ENCODE measurements at places on chromosomes 6 and 20.

DNA sequence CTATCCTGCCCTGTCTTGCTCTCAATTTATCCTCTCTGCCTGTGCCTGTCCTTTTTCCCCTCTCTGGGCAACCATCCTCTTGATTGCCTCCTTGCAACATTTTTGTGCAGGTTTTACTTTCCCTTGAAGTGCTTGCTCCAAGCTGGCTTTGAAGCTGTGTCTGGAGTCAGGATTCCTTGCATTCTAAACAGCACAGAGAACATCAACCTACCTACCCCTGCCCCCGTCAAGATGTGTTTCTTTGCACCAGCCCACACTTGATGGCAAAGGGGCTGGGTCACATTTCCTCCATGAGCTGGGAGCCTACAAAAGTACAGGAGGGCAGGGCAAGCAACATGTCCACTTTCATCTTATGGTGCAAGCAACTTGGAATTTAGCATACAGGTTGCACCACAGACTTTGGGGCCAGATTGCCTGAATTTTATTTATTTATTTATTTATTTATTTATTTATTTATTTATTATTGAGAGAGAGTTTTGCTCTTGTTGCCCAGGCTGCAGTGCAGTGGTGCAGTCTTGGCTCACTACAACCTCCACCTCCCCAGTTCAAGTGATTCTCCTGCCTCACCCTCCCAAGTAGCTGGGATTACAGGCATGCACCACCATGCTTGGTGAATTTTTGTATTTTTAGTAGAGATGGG is 206.3 kb downstream of the COL19A1 start:
- DNase-seq, result no peak

DNA sequence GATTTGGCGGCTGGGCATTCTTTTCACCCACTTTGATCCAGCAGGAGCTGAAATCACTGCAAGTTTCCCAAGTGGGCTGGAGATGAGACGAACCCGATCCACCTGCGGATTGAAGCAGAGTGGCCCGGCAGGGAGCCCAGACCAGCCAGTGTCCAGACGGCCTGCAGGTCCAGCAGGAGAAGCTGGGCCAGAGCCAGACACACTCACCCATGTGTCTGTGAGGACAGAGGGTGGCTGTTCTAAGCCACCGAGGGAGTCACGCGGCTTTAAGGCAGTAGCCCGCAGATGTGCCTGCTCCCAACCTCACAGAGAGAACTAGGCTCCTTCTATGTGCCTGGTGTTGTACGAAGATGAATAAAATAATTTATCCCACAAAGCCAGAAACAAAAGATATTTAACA is 200.7 kb downstream of the WDR27 start:
- no peak for DNase-seq

GRCh38 chr6:27674882-27675281 is 202.0 kb upstream of the ZNF184 start:
- no peak for DNase-seq

DNA sequence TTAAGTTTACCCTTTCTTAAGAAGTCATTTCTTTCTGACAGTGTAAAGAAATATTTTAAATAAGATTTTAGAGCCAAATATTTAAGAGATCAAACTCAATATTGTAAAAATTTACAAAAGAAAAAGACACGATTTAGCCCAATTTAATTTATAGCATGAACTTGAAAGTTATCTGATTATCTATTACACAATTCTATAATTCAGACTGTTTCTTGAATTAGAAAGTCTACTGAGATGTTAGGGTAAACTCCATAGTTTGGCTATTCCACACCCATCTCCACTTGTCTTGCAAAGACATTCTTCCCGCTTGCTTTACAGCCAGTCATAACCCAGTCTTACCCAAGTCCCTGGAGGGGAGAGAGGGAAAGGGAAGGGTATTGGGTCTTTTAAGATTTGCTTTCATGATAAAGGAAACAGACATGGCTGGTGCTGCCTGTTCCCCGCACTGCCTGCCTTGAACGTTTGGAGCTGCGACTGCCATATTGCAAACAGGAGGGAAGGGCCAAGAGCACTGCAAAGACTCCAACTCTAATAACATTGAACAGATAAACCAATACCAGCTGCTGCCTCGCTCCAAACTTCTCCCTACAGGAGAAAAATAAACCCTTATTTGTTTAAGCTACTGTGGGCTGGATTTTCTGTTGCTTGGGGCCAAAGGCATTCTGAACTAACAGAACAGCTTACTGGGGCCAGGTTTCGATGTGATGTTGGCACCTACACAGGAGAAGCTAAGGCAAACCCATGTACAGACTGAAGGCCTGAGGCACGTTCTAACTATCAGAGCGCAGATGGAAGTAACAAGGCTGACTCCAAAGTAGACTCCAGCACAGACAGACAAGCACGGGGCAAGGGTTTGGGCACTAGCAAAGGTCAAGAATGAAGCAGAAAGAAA is 552.3 kb upstream of the JARID2 start:
- no peak for DNase-seq

- DNase-seq, result no peak
Measured at GRCh38 chr6:16496210-16496609, 257.8 kb downstream of the GMPR start.

DNA sequence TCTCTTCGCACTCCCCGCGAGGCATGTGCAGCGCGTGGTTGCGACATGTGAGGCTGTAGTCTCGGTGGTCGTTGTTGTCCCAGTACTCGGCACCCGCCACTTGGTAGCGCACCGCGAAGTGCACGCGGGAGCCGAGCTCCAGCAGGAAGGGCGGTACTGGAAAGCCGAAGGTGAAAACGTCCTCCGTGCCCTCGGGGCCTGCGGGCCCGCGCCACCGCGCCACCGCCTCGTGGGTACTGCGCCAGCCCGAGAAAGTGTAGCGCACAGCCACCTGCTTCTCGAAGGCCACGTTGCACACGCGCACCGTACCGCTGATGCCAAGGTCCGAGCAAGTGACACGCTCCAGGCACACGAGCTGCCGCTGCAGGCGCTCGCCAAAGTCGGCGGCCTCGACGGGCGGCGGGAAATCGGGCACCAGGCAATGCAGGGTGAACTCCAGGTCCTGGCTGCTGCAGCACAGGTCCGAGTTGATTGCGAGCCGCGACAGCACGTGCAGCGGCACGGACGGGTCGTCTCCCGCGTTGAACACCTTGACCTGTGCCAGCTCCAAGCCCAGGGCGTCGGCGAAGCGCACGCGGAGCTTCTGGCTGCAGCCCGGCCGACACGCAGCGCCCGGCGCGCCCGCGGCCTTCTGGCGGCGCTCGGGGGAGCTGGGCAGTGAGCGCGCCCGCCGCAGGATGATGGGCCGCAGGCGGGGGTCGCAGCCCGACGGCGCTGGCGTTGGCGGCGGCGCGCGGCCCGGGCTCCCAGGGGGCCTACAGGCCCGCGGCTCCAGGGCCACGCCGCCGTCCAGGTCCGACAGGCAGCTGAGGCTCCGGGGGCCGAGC is 840 bp downstream of the PPP1R3D start:
- DNase-seq, result no peak

- DNase-seq, result no peak
Measured at GRCh38 chr6:83352424-83353061, 78.3 kb downstream of the ME1 start.

GRCh38 chr6:70663881-70664466 is 3.7 kb upstream of the SMAP1 start:
- DNase-seq, result no peak

- DNase-seq, result peak; percentile 43
Measured at GRCh38 chr20:8721098-8721497, 347.8 kb upstream of the PLCB4 start.

- DNase-seq, result no peak
Measured at GRCh38 chr20:58567437-58567836, 52.2 kb upstream of the APCDD1L start.

GRCh38 chr6:113320653-113321052 is 536.5 kb upstream of the MARCKS start:
- no peak for DNase-seq

DNA sequence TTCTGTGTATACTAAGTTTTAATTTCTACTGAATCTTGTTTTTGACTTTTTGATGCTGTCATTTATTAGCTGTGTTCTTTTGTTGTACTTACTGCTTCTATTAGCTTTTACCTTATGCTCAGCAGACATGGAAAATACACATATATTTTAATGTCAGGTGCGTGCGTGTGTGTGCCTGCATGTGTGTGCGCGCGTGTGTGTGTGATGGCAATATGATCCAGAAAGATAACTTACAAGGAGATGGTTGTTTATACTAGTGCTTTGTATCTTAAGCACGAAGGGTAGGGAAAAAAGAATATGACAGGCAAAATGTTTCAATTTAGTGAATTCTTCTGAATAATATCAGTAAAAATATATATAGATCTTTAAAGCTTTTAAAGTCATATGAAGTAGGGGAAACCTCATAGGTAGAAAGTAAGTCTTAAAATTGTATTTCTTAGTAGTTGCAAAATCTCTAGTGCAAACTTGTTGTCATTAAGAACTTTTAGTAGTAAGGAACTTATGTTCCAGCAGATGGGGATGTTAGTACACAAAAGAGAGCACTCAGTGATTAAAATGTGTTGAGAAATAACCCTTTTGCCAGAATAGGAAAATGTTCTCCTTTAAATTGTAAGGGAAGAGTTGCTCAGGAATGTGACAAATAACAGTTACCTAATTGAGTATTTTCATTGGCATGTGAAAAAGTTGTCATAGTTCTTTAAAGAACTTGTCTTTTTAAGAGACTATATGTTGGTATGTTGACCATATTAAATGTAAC is 13.2 kb downstream of the QKI start:
- no peak for DNase-seq

DNA sequence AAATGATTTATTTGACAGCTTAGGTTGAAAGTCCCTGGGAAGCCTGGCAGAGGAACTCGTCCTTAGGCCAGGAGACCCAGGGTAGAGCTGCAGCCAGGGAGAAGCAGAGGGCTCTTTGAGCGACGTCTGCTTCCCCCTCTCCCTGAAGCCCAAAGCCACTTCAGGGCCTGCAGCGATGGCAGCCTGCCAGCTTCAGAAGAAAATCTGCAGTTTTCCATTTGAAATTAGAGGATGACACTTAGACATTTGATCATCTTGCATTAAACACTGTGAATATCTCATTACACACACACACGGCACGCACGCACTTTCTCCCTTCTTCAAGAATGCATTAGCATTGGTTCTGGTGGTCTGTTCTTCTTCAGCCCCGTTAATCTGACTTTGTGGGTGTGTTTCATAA is 96.5 kb downstream of the PLEKHG1 start:
- no peak for DNase-seq
